ENCODE measurements at places on chromosomes 11 and 22. TPM values are rescaled to one million over a fixed set of nuclear protein-coding genes. Genes with fewer than 3 reads are reported as not detected.

- H3K4me1 ChIP-seq: peaks cover 35% of the 10 kb centered on the region
- H3K27me3 ChIP-seq: no peaks in the 10 kb centered on the region
- H3K27ac ChIP-seq: peak overlapping the region; percentile 72
- no peak for DNase-seq
These were observed 9.9 kb downstream of the MICAL2 start for GRCh38 chr11:12120031-12121008.

GRCh38 chr11:74877132-74877531 is 71.8 kb downstream of the XRRA1 start:
- H3K4me1 ChIP-seq: no peaks in the 10 kb centered on the region
- no peak overlapping the region for H3K27ac ChIP-seq
- H3K4me3 ChIP-seq: no peak overlapping the region
- no peaks in the 10 kb centered on the region for H3K27me3 ChIP-seq
- DNase-seq: no peak

DNA sequence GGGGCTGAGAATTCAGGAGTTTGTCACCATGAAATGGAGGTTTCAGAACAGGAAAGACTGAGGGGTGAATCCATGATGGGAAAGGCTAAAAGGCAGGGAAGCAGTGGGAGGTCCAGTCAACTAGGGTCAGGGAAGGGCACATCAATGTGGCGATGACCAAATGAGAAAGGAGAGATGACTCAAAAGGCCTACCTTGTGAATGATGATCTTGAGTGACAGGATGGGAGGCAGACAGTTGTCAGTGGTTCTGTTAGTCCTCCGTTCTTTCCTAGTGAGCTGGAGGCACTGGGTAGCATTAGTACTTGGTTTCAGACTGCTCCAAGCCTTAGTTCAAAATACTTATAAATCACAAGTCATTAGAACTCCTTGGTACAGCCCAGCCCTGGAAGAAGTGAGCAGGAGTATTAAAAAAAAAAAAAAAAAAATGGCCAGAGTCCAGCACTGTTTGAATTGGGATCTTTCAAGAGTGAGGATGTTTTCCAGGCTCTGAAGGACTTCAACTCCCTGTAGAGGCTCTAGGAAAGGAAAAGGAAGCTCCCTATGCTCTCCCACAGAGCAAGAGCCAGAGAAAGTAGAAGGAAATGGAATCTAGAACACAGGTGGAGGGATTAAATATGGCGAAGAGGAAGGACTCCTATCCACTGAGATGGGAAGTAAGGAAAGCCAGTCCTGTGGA is 8.3 kb upstream of the DCHS1 start:
- DNase-seq: no peak
- no peak overlapping the region for H3K4me3 ChIP-seq
- H3K27ac ChIP-seq: no peak overlapping the region

- H3K36me3 ChIP-seq: no peaks in the 10 kb centered on the region
- DNase-seq: peak; percentile 85
- no peaks in the 10 kb centered on the region for H3K27me3 ChIP-seq
- peaks cover 78% of the 10 kb centered on the region for H3K4me1 ChIP-seq
These were observed 4.4 kb downstream of the BCL9L start for GRCh38 chr11:118921121-118921928.

DNA sequence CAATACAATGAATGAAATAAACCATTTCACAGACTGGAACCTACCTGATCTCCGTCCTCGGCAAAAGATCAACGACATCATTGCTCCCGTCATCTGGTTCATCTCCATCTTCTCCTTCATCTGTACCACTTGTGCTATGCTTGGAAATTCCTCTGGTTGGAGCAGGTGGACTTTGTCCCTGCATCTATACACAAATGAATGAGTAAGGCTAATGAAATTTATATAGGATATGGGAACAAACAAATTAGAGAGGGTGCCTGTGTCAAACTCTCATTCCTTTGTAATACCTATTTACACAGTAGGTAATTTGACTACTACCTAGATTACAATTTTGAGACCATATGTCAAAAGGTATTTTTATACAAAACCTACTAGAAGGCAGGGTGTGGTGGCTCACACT is 59.4 kb downstream of the F2 start:
- DNase-seq: no peak
- no peaks in the 10 kb centered on the region for H3K4me1 ChIP-seq
- no peak overlapping the region for H3K4me3 ChIP-seq

DNA sequence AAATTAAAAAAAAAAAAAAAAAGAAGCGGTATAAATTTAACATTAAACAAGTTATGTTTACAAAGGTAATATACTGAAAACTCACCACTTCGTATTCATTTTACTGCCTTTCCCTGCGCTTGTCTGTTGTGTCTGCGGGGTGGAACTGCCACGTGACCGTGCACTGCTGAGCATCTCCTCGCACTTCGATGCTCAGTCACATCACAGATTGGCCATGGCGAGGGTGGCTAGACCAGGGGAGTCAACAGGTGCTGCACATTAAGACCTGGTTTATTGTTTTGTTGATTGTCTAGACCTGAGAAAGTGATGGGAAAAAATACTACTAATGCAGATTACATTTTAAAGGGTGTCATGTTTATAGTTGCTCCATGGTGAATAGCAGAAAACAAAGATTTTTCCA is 22.8 kb upstream of the TUB start:
- no peak overlapping the region for H3K27ac ChIP-seq
- H3K36me3 ChIP-seq: no peaks in the 10 kb centered on the region
- H3K4me3 ChIP-seq: no peak overlapping the region
- no peaks in the 10 kb centered on the region for H3K27me3 ChIP-seq
- peaks cover 9% of the 10 kb centered on the region for H3K4me1 ChIP-seq
- DNase-seq: no peak

- H3K4me3 ChIP-seq: no peak overlapping the region
- no peak for DNase-seq
- H3K27me3 ChIP-seq: no peaks in the 10 kb centered on the region
- no peaks in the 10 kb centered on the region for H3K36me3 ChIP-seq
These were observed 16.8 kb downstream of the FZD4 start for GRCh38 chr11:86938203-86938899.

GRCh38 chr11:115087791-115088190 is 409.5 kb downstream of the NXPE2 start:
- DNase-seq: no peak
- no peaks in the 10 kb centered on the region for H3K4me1 ChIP-seq
- no peaks in the 10 kb centered on the region for H3K36me3 ChIP-seq
- no peak overlapping the region for H3K27ac ChIP-seq
- no peak overlapping the region for H3K4me3 ChIP-seq

GRCh38 chr11:93843906-93844305 is 6.5 kb downstream of the VSTM5 start:
- DNase-seq: no peak
- H3K27ac ChIP-seq: no peak overlapping the region
- no peak overlapping the region for H3K4me3 ChIP-seq
- no peaks in the 10 kb centered on the region for H3K27me3 ChIP-seq

DNA sequence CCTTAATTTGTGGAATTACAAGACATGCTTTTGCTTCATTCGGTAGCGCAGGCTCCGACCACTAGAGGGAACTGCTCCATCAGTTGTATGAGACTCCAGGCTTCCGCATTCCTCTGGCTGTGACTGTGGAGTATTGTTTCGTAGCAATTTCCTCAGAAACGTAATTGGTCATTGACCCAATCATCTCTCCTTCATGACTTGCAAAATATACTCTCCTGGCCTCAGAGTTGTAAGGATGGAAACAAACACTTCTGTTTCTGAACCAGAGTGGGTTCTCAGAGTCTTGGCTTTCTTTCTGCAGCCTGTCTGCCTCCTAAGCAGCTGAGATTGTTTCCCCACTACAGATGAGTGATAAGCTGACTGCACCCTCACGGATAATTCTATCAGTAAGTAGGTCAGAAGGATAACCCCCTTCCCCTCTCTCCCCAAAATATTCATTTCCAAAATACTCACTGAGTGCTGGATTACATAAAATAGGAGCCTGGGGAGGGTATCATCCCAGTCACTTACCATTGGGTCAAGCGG is 146.8 kb upstream of the ZC3H12C start:
- peak overlapping the region; percentile 49 for H3K27ac ChIP-seq
- H3K4me3 ChIP-seq: peak overlapping the region; percentile 19
- no peaks in the 10 kb centered on the region for H3K27me3 ChIP-seq
- H3K36me3 ChIP-seq: no peaks in the 10 kb centered on the region
- peak; percentile 86 for DNase-seq

DNA sequence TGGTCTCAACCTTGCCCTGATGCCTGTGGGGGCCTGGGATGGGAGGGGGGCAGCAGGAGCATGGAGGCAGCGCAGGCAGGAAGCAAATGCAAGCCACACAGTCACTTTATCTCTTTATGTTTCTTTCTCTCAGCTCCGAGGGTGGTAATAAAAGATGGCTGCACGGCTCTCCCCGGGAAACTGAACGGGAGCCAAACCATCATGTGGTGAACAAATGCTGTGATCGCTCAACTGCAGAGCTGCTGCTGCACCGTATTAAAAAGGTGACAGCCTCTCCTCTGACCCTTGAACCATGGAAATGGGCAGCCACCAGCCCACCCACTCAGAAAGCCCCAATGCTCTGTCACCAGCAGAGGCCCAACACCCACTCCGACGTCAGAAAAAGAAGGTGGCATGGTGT is 110.0 kb downstream of the TIMP3 start:
- H3K27me3 ChIP-seq: no peaks in the 10 kb centered on the region
- H3K36me3 ChIP-seq: no peaks in the 10 kb centered on the region
- H3K4me1 ChIP-seq: no peaks in the 10 kb centered on the region
- no peak for DNase-seq
- H3K4me3 ChIP-seq: no peak overlapping the region

- H3K4me1 ChIP-seq: no peaks in the 10 kb centered on the region
- no peaks in the 10 kb centered on the region for H3K27me3 ChIP-seq
- H3K36me3 ChIP-seq: no peaks in the 10 kb centered on the region
- DNase-seq: no peak
- no peak overlapping the region for H3K27ac ChIP-seq
- no peak overlapping the region for H3K4me3 ChIP-seq
These were observed 1454.7 kb downstream of the FAM181B start for GRCh38 chr11:81278991-81279390.

DNA sequence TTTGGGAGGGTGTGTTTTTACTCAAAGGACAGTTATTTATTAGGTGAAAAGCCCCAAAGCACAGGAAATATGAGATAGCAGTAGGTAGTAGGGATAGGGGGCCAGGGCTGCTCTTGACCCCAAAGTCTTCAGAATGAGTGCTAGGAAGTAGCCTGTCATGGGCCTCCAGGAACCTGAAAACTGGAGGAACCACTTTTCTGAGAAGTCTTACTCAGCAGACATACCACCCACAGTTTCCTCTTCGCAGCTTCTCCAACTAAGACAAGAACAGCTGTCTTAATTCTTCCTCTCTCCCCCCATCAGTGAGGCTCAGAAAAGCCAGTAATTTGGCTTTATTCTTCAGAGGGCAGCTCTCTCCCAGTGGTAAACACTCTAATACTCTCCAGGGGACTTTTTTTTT is 84.0 kb upstream of the CTSC start:
- no peaks in the 10 kb centered on the region for H3K4me1 ChIP-seq
- no peaks in the 10 kb centered on the region for H3K27me3 ChIP-seq
- H3K36me3 ChIP-seq: no peaks in the 10 kb centered on the region
- no peak overlapping the region for H3K27ac ChIP-seq
- no peak for DNase-seq

- no peak overlapping the region for H3K27ac ChIP-seq
- no peak for DNase-seq
- H3K4me1 ChIP-seq: no peaks in the 10 kb centered on the region
These were observed 110.1 kb upstream of the LUZP2 start for GRCh38 chr11:24386546-24387397.

DNA sequence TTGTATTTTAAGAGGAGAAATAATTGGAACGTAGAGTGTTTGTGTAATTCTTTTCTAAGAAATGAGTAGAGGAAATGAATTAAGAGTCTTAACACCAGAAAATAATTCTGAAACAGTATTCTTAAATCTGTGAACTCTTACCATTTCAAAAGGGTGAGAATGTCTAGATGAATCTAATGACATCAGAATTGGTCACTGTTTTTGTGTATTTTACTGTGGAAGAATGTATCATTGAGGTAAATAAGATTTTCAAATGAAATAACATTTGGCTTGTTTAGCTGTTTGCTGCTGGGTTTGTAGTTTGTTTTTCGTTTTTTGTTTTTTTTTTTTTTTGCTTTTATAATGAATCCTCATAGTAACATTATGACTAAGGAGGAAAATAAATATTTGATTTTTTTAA is 97.6 kb downstream of the EMSY start:
- H3K27me3 ChIP-seq: no peaks in the 10 kb centered on the region
- H3K27ac ChIP-seq: no peak overlapping the region
- DNase-seq: no peak
- H3K36me3 ChIP-seq: peaks cover 52% of the 10 kb centered on the region

GRCh38 chr11:34548278-34548677 is 34.7 kb upstream of the ELF5 start:
- DNase-seq: no peak
- H3K4me3 ChIP-seq: no peak overlapping the region
- no peak overlapping the region for H3K27ac ChIP-seq
- peaks cover 5% of the 10 kb centered on the region for H3K27me3 ChIP-seq
- H3K36me3 ChIP-seq: no peaks in the 10 kb centered on the region

GRCh38 chr11:121773076-121773475 is 320.3 kb upstream of the SORL1-AS1 start:
- no peaks in the 10 kb centered on the region for H3K27me3 ChIP-seq
- no peaks in the 10 kb centered on the region for H3K4me1 ChIP-seq
- no peaks in the 10 kb centered on the region for H3K36me3 ChIP-seq
- H3K27ac ChIP-seq: no peak overlapping the region
- no peak for DNase-seq

DNA sequence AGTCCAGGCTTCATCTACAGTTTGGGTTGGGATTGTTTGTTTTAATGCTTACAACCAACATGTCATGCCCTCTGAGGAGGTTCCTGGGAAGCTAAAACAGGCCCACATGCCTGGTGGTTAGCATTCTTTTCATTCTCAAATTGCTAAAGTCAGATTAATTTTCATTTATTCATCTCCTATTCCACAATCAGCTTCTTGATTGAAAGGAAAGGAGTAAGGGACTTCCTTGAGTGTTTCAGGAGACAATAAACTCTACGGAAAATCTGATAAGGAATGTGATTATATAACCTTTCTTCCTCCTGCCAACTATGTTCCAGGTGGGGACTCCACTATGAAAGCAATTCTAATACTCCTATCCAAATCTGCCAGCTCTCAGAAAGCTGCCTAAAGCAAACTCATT is 30.8 kb downstream of the MRTFA start:
- no peaks in the 10 kb centered on the region for H3K27me3 ChIP-seq
- no peak overlapping the region for H3K4me3 ChIP-seq
- no peaks in the 10 kb centered on the region for H3K36me3 ChIP-seq
- H3K4me1 ChIP-seq: peaks cover 7% of the 10 kb centered on the region
- DNase-seq: no peak

- H3K4me1 ChIP-seq: peaks cover 32% of the 10 kb centered on the region
- DNase-seq: no peak
- no peak overlapping the region for H3K27ac ChIP-seq
- H3K27me3 ChIP-seq: no peaks in the 10 kb centered on the region
These were observed 38.1 kb upstream of the ST14 start for GRCh38 chr11:130121445-130121978.

GRCh38 chr22:36928196-36928595 is 14.8 kb downstream of the CSF2RB start:
- H3K4me1 ChIP-seq: no peaks in the 10 kb centered on the region
- no peak overlapping the region for H3K27ac ChIP-seq

The MYRF gene
- 55.5 TPM for polyA plus RNA-seq

The DDI1 gene
- not detected for polyA plus RNA-seq

The HEPHL1 gene
- 0.54 TPM for polyA plus RNA-seq

The TPP1 gene
- polyA plus RNA-seq: 310 TPM

The JAML gene
- polyA plus RNA-seq: 35.2 TPM

The SYT13 gene
- polyA plus RNA-seq: 25.5 TPM

The OOSP1 gene
- not detected for polyA plus RNA-seq

The RASSF10 gene
- polyA plus RNA-seq: 3.6 TPM

The XBP1 gene
- 235 TPM for polyA plus RNA-seq

All from large intestine (tissue), 12 donors.